ENCODE measurements at places on chromosomes 6 and 20.

DNA sequence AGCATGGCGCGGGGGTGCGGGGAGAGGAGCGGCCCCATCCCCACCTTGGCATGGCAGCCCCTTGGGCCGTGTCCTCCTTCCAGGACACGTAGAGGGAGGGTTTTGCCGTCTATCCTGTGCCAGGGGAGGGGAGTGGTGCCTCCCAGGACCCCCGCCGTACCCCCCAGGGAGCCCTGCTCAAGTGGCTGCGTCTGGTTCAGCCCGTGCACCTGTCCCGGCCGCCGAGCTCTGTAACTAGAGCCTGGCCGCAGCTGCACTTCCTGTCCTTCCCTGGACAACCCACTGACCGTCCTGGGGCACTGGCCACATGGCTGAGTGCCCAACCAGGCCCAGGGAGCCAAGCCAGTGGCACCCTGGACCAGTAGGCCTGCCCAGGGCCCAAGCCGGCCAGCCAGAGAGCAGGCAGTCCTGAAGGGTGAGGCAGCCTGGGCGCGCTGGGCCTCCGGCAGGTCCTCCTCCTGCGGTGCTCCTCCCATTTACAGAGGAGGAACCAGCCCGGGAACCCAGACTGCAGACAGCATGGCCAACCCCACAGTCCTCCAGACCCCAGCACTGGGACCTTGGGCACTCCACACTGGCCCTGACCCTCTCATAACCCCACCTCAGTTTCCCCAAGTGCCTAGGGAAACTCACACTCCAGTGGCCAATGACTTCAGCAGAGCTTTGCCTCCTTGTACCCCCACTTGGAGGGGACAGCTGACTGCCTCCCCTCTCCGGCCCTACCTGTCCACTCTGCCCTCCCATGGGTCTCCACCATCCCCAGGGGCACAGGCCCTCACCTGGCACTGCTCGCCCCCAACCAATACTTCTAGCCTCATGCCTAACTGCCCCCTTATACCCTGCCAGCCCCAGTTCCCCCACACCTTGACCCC is 8.7 kb downstream of the LAMA5 start:
- DNase-seq = no peak

GRCh38 chr6:100210137-100211117 is 216.4 kb upstream of the MCHR2 start:
- DNase-seq = no peak

DNA sequence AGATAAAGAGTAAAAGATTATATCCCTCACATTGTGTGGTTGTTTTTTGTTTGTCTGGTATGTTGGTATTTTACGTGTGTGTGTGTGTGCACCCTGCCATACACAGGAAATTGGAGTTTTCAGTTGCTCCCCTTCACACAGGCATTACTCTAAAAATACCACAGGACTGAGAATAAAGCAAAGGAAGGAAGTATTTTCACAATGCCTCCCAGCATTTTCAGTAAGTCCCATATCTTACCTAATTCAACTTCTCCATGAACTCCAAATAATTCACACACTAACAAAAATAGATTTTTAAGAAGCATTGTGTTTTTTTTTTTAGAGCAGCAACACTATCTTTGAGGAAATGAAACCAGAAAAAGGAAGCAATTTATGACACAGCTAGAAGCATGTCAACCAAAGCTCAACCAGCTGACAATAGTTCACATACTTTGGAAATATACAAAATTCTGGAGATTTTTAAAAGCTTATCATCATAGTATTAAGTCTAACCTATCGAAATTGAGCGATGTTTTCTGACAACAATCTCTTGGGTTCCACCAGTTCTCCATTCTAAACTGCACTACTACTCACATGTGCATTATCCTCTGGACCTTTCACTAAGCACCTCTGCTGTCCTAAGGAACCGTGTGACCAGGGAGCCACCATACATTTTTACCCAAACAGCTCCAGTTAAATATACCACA is 2.1 kb downstream of the UBE2J1 start:
- DNase-seq = peak; percentile 54

- no peak for DNase-seq
Measured at GRCh38 chr6:36113703-36114102, 16.6 kb upstream of the MAPK13 start.

GRCh38 chr6:119887666-119888065 is 538.1 kb upstream of the MAN1A1 start:
- no peak for DNase-seq

DNA sequence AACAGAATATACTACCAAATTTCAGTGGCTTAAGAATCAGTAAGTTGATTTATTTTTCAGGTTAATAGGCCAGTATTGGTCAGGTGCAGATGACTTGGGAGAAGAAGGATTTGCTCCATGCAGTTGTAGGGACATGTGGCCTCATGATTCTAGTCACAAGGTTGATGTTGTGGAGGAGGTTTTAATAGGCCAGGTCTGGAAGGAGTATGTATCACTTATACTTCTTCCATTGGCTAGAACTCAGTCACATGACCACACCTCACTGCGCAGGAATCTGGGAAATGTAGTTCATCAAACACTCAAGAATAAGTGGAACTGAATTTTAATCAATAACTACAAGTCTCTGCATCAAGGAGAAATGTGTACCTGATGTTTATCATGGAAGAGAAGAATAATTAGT is 281.5 kb upstream of the QKI start:
- no peak for DNase-seq

DNA sequence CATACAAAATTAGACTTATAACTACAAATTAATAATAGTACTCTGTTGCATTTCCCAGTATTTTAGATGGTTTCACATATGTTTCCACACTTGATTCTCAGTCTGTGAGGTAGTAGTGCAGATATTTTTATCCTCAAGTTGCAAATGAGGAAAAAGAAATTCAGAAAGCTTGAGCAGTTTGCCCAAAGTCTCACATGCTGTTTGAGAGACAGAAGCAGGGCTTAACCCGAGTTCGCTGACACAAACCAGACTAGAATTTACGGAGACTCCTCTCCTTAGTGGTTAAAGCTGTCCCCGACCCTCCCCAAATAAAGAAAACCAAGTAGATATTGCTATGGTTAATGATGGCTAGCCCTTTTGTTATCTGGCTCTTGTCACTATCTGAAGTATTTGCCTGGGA is 126.2 kb downstream of the TIAM2 start:
- no peak for DNase-seq

DNA sequence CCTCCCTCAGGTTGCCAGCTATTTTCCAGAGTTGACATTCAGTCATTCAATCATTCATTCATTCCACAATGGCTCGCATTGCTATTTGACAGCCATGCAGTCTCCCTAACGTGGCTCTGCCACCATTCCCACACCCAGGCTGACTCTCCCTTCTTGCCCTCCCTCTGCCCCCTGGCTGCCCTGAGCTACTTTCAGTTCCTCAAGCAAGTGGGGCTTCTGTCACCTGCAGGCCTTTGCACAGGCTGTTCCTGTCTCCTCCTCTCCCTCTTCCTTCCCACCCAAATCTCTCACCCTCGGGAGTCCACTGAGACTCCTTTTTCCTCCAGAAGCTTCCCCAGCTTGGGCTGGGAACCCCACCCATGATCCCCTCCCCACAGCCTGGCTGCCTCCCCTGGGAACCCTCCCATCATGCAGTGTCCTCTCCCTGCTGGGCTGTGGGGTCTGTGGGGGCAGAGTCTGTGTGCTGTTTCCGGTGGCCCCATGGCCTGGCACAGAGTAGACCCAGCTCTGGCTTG is 2.6 kb downstream of the PACSIN1 start:
- DNase-seq = no peak

DNA sequence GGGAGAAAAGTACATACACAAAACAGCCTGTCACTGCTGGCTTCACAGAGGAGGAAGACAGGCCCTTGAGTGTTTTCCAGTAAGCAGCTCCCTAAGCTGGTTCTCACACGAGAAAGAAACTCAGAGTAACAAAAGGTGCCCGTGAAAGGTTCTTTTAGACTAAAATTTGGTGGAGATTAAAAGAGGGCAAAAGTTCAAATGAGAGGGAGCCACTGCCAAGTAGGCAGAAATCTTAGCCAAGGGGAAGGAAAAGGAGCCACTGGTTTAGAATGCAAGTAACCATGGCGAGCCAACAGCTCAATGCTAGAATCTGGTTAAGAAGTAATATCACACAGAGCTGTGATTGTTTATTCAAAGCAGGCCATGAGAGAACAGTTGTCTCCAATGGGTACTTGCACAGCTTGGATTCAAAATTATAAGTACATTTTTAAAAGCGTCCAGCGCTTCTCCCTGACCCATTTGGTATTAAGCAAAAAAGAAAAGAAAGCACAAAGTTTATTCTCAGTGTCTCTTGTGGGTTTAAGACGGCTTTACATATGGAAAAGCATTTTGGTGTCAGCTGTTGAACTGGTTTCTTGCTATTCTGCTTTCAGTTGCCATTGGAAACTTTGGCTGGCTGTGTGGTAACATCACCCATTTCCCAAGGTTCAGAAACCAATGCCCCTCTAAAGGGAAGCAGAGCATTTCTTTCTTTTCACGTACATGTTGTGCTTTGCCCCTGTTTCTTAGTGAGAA is 648.5 kb downstream of the RNF144B start:
- no peak for DNase-seq

- no peak for DNase-seq
Measured at GRCh38 chr6:67952121-67952520, 683.0 kb upstream of the ADGRB3 start.

- DNase-seq = no peak
Measured at GRCh38 chr20:61185841-61186601, 66.0 kb upstream of the CDH4 start.

- no peak for DNase-seq
Measured at GRCh38 chr6:20564269-20564668, 30.0 kb downstream of the CDKAL1 start.

DNA sequence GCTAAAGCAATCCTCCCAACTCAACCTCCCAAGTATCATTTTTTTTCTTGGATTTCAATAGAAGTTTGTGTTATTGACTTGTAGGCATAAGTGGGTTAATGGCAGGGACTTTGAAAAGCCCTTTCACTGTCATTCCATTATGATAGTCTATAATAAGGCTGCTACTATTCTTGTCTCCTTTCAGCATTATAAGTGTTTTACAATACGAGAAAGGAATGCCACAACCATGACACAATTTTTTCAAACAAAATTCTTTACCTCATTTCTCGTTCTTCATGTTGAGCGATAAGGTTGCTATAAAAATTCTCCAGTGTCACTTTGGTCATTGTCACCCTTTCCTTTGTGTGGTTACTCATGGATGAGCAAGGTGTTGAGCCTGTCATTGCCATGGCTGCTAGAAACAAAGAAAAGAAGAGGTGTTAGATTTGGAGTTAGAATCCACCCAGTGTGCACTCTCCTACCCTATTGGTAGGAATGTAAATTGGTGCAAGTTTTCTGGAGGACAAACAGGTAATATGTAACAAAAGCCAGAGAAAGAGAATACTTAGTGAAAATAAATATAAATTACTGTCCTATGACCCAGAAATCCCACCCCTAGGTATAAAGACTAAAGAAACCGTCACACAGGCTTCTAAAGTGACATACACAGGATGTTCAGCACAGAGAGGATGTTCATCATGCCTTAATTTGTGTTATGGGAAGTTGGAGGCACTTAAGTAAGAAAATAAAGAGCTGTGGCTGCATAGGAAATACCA is 7.3 kb downstream of the STK38 start:
- DNase-seq = no peak

GRCh38 chr6:11628562-11628961 is 91.0 kb downstream of the TMEM170B start:
- DNase-seq = no peak

DNA sequence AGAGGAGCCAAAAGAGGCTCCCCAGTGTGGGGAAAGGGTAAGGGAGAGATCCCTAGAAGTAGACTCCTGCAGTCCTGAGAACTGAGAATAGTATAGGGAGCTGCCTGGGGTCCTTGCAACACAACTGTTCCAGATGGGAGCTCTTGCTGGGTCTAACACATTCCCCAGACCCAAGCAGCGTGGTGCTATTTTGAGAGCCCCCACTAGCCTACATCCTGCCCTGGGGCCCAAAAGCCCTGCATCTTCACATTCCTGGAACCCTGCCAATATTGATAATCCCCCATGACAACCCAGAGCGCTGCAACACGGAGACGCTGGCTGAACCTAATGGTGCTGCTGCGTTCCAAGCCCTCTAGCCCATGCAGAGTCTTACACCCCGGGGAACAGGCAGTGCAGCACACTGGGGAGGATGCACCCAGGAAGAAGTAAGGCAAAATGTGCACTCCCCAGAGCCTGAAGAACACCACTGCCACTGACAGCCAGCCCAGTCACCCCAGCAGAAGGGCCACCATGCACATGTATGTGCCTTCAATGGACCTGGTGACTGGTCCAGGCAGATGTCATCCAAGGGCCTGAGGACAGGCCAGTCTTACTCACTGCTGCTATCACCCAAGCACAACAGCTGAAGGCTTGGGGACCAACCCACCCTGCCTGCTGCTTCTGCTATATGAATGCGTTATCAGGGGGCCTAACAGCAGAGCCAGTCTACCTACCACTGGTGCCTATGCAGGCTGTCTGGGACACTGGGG is 7.0 kb upstream of the RNF217 start:
- DNase-seq = no peak

- peak; percentile 55 for DNase-seq
Measured at GRCh38 chr6:111533087-111533784, 50.2 kb upstream of the REV3L start.

DNA sequence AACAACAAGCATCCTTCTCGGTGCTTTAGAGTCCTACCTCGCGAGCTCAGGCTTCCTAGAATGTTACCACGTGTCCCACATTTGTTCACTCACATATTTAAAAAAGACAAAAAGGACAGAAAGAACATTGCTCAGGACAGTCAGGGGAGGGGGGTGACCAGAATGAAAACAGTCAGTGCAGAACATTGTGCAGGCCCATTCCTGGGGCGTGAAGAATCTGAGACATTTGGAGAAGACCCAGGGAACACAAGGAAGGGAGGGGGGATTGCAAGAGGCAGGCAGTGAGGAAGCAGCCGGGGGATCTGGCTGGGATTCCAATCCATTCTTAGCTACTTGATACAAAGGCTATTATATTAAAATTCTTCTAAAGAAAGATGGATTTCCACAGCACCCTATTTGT is 270.4 kb upstream of the CITED2 start:
- DNase-seq = no peak

DNA sequence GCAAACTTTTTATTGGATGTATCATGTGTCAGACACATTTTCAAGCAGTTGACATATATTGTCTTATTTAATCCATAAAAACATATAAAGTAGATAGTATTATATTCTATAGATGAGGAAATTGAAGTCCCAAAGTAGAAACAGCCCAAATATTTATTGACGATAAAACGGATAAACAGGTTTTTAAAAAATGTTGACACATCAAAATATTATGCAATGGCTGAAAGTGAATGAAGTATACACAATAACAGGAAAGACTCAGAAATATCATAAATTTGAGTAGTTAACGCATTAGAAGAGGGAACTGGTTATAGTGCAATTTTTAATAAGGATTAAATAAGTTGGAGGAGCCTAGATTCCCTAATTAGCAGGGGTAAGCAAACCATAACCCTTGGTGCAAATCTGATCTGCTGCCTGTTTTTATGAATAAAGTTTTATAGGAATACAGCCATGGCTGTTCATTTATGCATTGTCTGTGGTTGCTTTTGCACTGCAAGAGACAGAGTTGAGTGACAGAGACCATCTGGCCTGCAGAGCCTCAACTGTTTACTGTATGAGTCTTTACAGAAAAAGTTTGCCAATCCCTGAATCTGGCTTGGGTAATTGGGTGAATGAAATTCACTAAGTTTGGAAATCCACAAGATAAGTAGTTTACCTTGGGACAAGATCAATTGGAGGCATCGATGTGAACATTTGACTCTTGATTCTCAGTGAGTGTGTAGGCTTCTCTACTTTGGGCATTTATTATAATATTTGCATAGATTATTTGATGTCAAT is 50.6 kb upstream of the EXOC2 start:
- DNase-seq = no peak
